Osteoblast (primary cell): ENCODE measurements at places on chromosomes 12 and 14. TPM values are rescaled to one million over a fixed set of nuclear protein-coding genes. Genes with fewer than 3 reads are reported as not detected.

CCDC177 gene
- total RNA-seq, result not detected in 2 replicates

HOXC10 gene
- total RNA-seq, result 9.7 and 11.2 TPM in 2 replicates

CD27 gene
- total RNA-seq, result not detected in 2 replicates

CD163 gene
- total RNA-seq, result under 0.01 TPM in 2 replicates

DNA sequence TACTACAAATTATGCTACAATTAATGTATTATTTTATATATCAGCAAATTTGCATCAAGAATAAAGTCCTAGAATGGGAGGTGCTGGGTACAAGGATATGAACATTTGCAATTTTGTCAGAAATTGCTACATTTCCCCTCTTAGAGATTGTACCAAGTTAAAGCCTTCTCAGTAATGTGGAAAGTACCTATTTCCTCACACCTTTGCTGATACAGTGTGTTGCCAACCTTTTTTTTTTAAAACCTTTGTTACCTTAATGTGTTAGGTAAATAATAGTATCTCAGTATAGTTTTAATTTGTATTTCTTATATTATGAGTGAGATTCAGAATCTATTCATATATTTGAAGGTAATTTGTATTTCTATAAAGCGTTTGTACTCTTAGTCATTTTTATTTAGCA, 95.4 kb upstream of the HIF1A start:
- peaks cover 45% of the 10 kb centered on the region for H3K4me1 ChIP-seq
- no peaks in the 10 kb centered on the region for H3K27me3 ChIP-seq
- H3K27ac ChIP-seq, result no peak overlapping the region
- no peak overlapping the region for H3K4me3 ChIP-seq
- no peaks in the 10 kb centered on the region for H3K36me3 ChIP-seq

DNA sequence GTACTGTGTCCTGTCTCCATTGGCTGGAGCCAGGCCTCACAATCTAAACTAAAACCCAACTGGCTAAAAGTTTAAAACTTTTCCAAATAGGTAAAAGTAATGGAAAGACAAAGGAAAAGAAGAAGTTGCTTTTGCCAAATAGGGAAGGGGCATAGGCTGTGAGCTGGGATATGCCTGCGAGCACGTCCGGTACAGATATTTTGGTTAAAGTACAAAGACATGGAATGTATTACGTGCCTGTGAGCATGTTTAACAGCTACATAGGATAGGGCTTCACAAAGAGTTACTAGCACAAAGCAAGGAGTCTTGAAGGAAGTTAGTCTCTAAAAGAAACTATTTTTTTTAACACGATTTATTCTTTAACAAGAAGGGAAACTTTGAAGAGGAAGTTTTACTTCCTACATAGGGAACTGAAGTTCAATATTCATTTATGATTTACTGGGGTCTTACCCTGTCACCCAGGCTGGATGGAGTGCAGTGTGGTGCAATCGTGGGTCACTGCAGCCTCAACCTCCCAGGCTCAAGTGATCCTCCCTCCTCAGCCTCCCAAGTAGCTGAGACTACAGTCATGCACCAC, 41.9 kb upstream of the INF2 start:
- peak; percentile 39 for DNase-seq
- H3K4me1 ChIP-seq, result no peaks in the 10 kb centered on the region
- H3K27ac ChIP-seq, result no peak overlapping the region
- no peaks in the 10 kb centered on the region for H3K36me3 ChIP-seq

DNA sequence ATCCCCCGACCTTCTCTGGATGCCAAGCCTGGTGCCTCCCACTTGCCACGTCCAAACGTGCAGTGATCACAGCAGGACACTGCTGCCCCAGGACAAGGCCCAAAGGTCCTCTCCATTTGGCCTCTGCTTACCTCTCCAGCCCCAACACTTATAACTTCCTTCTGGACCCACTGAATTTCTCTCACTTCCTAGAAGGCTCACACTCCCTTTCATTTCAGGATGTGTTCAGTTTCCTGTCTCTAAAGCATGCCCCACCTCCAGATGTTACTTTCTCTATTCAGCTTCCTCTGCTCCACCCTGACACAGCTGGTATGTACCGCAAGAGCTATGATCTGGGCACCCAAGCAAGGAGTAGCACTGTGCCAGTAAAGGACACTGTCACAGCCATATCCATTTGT, 33.0 kb downstream of the CDKL1 start:
- peaks cover 11% of the 10 kb centered on the region for H3K4me1 ChIP-seq
- no peaks in the 10 kb centered on the region for H3K27me3 ChIP-seq
- peak overlapping the region; percentile 58 for H3K4me3 ChIP-seq
- H3K36me3 ChIP-seq, result no peaks in the 10 kb centered on the region

GRCh38 chr12:75058228-75058627, 151.4 kb downstream of the KCNC2 start:
- H3K27me3 ChIP-seq, result no peaks in the 10 kb centered on the region
- H3K4me3 ChIP-seq, result no peak overlapping the region
- H3K27ac ChIP-seq, result no peak overlapping the region
- DNase-seq, result no peak
- no peaks in the 10 kb centered on the region for H3K36me3 ChIP-seq
- no peaks in the 10 kb centered on the region for H3K4me1 ChIP-seq

DNA sequence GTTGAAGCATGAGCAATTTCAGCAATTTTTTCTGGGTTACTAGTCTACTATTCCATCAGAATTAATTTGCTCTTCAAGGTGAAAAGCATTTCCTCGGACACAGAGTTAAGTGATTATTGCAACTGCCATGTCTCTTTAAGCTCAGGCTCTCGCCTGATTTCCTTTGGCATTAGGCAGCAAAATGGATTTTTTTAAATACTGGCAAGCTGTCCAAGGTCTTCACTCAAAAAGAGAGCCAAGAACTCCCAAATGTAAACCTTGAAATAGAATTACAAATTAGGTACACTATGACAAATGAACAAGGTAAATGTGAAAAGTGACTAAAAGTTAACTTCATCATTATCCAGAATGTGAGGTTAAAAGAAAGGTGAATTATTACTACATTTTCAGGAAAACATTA, 111.9 kb downstream of the GARIN6 start:
- no peaks in the 10 kb centered on the region for H3K36me3 ChIP-seq
- no peak for DNase-seq
- no peaks in the 10 kb centered on the region for H3K4me1 ChIP-seq
- H3K27me3 ChIP-seq, result no peaks in the 10 kb centered on the region

- H3K27ac ChIP-seq, result no peak overlapping the region
- peaks cover 28% of the 10 kb centered on the region for H3K4me1 ChIP-seq
- H3K27me3 ChIP-seq, result no peaks in the 10 kb centered on the region
- no peak overlapping the region for H3K4me3 ChIP-seq
- no peaks in the 10 kb centered on the region for H3K36me3 ChIP-seq
- DNase-seq, result no peak
Observed at GRCh38 chr12:15597125-15597830, 191.9 kb downstream of the EPS8 start.

DNA sequence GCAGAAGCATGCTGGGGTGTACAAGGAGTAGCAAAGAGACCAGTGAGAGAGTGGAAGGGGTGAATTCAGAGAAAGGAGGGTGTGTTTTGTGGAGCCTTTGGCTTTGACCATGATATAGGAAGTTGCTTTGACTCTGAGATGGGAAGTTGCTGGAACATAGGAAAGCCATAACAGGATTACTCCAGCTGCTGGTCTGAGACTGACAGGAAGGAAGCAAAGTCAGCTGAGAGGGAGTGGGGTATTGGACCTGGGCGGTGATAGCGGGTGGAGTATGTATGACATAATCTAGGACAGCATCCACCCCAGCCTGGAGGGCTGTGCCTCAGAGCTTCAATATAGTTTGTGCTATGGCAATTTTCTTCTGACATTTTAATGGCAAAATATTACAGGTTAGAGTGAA, 324.4 kb downstream of the PDZRN4 start:
- no peaks in the 10 kb centered on the region for H3K27me3 ChIP-seq
- H3K4me1 ChIP-seq, result no peaks in the 10 kb centered on the region
- no peaks in the 10 kb centered on the region for H3K36me3 ChIP-seq
- no peak for DNase-seq
- H3K27ac ChIP-seq, result no peak overlapping the region

- H3K4me3 ChIP-seq, result no peak overlapping the region
- no peaks in the 10 kb centered on the region for H3K27me3 ChIP-seq
- H3K27ac ChIP-seq, result no peak overlapping the region
- no peak for DNase-seq
- peaks cover 16% of the 10 kb centered on the region for H3K36me3 ChIP-seq
Observed at GRCh38 chr12:6736754-6737153, 12.9 kb downstream of the COPS7A start.

GRCh38 chr14:55329999-55330710, 58.9 kb downstream of the FBXO34 start:
- peaks cover 20% of the 10 kb centered on the region for H3K4me1 ChIP-seq
- H3K27me3 ChIP-seq, result no peaks in the 10 kb centered on the region
- no peaks in the 10 kb centered on the region for H3K36me3 ChIP-seq
- peak overlapping the region; percentile 17 for H3K27ac ChIP-seq
- peak overlapping the region; percentile 27 for H3K4me3 ChIP-seq

DNA sequence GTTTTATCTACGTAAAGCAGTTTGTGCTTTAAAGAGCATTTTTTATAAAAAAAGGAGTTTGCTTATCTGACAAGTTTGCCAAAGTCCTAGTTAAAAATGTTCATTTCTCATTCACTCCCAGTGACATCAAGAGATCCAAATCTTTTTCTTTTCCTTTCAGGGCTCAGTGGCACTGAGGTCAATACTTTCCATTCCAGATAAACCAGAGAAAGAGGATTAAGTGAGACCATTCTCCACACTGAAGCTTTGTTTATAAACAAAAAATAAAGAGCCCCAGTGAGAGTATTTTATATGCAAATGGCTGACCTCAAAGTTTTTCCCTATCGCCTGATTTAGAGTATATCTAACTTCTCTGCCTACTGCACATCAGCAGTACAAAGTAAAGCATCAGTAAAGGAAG, 199.8 kb downstream of the ALG10B start:
- H3K4me1 ChIP-seq, result no peaks in the 10 kb centered on the region
- H3K27ac ChIP-seq, result no peak overlapping the region
- H3K36me3 ChIP-seq, result no peaks in the 10 kb centered on the region
- H3K27me3 ChIP-seq, result no peaks in the 10 kb centered on the region
- no peak for DNase-seq

DNA sequence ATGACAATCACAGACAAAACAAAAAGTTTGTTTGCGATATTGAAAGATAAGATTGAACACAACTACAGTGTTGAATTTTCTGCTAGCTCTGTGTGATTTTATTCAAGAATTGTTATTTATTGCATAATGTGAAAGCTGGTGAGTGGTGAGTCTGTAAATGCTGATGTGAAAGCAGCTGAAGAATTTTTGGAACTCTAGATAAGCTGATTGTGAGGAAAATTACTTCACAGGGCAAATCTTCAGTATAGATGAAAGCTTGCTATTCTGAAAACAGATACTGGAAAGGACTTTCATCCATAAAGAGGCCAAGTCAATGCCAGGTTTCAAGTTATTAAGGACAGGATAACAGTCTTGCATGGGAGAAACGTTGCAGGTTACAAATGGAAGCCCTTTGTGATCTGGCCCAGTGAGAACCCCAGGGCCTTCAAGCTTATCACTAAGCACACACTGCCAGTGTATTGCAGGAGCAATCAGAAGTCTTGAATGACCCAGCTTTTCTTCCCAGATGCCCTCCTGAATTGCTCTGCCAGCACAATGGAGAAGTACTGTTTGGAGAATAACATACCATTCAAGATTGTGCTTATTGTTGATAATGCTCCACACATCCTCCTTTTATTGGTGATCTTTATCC, 153.7 kb downstream of the PCNX1 start:
- peak overlapping the region; percentile 55 for H3K27ac ChIP-seq
- no peaks in the 10 kb centered on the region for H3K27me3 ChIP-seq
- DNase-seq, result no peak
- no peak overlapping the region for H3K4me3 ChIP-seq

DNA sequence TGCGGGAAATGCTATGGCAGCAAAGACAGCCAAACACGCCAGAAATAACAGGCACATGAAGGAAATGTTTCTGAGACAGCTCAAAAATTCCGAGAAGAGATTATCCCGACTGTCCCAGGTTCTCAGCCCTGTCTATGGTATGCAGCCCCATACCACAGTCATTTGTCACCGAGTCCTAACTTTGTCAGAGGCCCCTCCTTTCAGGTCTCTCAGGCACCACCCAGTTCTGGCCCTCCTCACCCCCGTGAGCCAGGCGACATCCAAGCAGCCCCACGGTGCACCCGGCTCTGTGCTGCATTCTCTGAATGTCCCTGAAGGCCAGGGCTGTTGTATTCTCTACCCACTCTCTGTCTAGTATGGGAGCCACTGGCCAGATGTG, 24.0 kb downstream of the SSH1 start:
- peak; percentile 89 for DNase-seq
- peaks cover 79% of the 10 kb centered on the region for H3K4me1 ChIP-seq
- no peaks in the 10 kb centered on the region for H3K27me3 ChIP-seq
- H3K27ac ChIP-seq, result peak overlapping the region; percentile 99
- H3K36me3 ChIP-seq, result peaks cover 70% of the 10 kb centered on the region

- no peaks in the 10 kb centered on the region for H3K27me3 ChIP-seq
- H3K27ac ChIP-seq, result no peak overlapping the region
- peaks cover 22% of the 10 kb centered on the region for H3K36me3 ChIP-seq
- no peak overlapping the region for H3K4me3 ChIP-seq
- no peak for DNase-seq
- H3K4me1 ChIP-seq, result peaks cover 11% of the 10 kb centered on the region
Observed at GRCh38 chr12:121404734-121405133, 4.8 kb downstream of the RNF34 start.
